ENCODE measurements at places on chromosomes 1 and 21. TPM values are rescaled to one million over a fixed set of nuclear protein-coding genes. Genes with fewer than 3 reads are reported as not detected.

The MPL gene
- total RNA-seq, result 0.55 TPM

The ADCY10 gene
- total RNA-seq, result 0.13 TPM

The HPDL gene
- 2.3 TPM for total RNA-seq

The DMBX1 gene
- total RNA-seq, result not detected

The LRRC53 gene
- not detected for total RNA-seq

The IGSF5 gene
- 2.0 TPM for total RNA-seq
